ENCODE measurements at places on chromosomes 3 and 15.

- no peak for DNase-seq
These were observed 1.2 kb downstream of the PARL start for GRCh38 chr3:183883291-183884096.

DNA sequence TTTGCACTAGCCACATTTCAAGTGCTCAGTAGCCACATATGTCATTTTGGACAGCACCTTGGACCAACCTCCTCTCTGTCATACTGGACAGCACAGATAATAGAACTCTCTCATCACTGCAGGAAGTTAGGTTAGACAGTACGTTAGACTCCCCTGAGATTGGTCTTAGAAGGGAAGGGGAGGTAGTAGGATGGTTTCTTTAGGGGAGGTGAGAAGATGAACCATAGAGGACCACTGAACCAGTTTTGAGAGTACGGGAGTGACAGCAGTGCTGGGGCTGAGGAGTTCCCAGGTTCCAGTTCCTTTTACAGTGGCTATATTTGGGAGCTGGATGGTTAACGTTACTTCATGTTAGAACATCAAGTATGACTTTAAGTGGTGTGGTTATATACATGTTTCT, 7.8 kb downstream of the LRCH3 start:
- DNase-seq: no peak

DNA sequence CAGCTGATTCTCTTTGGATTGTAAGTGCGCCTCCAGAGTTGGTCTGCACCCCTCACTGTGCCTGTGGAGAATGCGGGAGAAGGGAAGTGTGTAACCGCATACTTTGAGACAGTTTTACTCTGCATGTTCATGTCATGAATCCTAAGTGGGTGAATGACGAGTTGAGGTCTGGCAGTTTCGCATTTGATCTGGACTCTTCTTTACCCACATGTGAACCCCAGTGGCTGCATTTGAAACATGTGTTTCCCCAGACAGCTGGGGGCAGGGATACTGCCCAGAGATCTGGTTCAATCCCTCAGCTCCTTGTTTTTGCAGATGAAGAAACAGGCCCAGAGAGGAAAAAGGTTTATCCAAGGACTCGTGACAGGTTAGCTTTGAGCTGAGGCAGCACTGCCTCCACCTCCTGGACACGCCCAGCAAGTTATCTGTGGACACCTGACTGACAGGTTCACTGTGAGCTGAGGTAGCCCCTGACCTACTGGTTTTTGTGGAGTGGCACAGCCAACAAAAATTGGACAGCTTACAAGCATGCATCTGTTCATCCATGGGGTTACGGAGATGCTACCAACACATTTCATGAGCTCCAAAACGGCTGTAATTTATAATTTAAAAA, 207.3 kb downstream of the XXYLT1 start:
- DNase-seq: no peak

DNA sequence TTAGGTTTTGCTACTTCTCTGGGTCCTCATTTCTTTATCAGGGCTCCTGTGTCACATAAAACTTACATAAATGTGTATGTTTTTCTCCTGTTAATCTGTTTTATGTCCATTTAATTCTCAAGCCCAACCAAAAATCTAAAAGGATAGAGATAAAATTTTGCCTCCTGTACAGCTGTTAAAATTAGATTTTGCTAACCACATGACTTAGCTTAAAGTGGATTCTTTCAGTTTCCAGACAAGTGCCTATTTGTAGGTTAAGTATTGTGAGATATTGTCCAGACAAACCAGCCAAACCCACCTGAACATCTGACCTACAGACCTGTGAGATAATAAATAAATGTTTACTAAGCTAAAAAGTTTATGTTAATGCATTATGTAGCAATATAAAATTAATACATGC, 465.5 kb downstream of the SI start:
- no peak for DNase-seq

- no peak for DNase-seq
These were observed 19.6 kb upstream of the MITF start for GRCh38 chr3:69719587-69720122.

GRCh38 chr3:37505415-37505814, 331.0 kb upstream of the LRRFIP2 start:
- no peak for DNase-seq

GRCh38 chr3:105277656-105278055, 89.1 kb upstream of the ALCAM start:
- DNase-seq: no peak

DNA sequence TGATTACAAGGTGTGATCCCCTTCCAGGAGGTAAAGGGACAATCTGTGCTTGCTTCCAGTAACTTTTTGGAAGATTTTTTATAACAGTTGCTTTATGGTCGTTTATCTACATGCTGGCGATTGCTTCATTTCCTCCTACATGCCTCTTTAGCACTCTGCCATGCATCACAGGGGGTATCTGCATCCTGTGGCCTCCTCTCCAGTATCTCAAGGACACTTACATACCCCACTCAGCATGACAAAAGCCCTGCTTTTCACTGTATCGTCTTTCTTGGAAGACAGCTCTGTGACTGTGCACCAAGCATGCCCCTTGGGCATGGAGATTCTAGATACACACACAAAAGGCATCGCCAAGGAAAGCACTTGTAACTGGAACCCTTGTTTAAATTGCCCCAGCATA, 25.3 kb downstream of the CAPN3 start:
- DNase-seq: no peak

DNA sequence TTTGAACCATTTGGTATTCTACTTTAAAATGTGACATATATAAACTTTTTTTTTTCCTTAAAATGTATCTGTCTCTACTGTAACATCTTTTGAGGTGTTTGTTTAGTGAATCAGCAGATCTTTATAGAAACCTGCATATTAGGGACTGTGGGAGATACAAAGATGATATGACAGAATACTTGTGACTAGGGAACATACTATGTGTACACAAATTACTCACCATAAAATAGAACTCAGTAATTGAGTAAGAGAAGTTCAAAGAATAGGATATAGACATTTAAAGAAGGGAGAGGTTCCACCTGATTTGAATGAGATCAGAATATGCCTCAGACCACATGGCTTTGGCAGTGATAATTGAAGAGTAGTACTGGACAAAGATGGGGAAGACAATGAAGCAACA, 47.9 kb downstream of the ATP2C1 start:
- no peak for DNase-seq

GRCh38 chr3:101779822-101780381, 891 bp downstream of the NXPE3 start:
- DNase-seq: no peak

DNA sequence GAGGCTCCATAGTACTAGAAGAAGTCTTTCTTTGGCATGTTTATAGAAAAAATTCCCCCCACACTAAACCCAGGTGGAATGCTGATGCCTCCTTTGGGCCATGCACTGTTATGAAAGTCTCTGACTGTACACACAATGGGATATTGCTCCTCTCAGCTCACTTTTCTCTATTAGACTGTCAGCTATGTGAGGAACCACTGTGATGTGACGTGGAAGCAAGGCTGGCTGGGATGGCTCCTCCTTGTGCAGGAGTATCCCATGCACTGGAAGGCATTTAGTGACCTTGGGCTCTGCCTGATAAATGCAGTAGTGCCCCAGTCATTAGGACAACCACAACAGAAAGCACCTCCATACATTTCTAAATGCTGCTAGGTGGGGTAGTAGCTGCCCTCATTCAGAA, 5.7 kb upstream of the FRMD4B start:
- no peak for DNase-seq

DNA sequence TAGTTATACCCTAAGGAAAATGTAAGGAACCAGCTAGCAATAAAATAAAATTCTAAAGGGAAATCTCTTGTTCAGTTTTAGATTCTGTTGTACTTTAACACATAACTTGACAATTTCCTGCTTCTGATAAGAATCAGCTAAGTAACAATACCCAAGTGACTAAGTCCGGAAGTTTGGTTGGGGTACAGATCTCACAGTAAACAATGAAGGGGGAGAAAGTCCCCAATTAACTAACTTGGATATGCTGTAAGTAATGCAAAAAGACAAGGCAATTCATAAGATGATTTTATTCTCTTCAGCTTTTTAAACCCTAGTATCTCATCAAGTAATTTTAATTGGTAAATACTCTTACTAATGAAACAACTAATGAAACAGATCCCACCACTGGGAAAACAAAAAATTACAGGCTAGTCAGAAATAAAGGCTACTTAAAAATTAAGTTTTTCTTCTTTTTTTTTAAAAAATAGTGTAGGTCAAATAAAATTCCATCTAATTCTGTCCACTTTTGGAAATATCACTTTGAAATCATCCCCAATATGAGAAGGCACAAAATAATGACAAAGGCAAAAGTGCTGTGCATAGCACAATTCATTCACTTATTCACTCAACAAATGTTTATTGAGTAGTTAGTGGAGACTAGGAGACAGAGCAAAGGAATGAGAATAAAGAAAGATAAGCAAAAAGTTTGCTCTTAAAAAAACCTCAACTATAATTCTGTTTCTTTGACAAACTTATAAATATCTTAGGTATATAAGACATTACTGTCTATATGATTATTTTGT, 37.8 kb upstream of the IL20RB start:
- DNase-seq: no peak

DNA sequence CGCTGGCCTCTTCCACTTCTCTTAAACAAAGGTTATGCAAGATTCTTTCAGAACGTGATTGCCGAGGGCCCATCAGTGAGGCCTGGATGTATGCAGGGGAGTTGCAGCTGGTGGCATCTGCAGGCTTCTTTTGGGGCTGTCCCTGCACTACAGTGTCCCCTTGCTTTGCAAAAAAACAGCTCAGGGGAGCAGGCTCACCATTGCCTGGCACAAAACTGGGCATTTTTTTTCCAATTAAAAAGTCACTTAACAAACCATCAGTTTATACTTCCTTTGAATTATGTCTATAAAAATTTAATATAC, 148.6 kb downstream of the ATP10A start:
- no peak for DNase-seq

DNA sequence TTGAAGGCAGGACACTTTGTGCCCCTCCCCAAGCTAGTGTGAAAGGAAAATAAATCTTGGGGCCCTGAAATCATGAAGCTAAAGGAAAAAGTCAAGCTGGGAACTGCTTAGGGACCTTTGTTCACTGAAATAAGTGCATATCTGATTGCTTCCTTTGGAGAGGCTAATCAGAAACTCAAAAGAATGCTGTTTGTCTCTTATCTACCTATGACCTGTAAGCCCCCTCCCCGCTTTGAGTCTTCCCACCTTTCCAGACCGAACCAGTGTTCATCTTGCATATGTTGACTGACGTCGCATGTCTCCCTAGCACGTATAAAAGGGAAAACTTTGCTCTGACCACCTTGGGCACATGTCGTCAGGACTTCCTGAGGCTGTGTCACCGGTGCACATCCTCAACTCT, 53.1 kb downstream of the SLC30A4 start:
- no peak for DNase-seq

GRCh38 chr15:78991476-78991875, 46.6 kb upstream of the CTSH start:
- no peak for DNase-seq

DNA sequence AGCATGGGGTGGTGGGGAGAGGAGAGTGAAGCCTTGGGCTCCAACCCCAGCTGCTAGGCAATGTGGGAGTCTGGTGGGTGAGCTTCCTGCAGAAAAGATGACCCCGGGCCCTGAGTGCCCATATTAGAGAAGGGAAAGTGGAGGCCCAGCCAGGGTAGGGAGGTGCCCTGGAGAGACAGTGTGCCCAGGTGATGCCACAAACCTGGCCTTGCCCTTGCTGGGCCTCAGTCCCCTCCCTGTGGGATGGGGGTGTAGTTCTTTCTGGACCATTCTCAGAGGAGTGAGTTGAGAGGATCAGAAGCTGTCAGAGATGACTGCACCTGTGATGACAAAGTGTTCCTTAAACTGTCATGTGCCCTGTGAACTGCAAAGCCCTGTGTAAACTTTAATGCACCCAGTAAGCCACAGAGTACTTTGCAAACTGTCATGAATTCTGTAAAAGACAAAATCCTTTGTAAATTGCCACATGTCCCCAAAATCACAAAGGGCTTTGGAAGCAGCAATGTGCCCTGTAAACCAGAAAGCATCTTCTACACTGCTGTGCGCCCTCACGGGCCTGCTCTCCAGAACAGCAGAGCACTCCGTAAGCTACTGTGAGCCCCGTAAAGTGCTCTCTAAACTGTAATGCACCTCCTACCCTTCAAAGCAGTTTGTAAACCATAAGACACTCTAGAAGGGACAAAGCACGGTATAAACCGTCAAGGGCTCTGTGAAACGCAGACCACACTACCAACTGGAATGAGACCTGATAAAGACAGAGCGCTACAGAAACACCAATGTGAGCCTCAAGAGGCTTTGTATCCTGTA, 51.3 kb upstream of the FGD5 start:
- DNase-seq: no peak

DNA sequence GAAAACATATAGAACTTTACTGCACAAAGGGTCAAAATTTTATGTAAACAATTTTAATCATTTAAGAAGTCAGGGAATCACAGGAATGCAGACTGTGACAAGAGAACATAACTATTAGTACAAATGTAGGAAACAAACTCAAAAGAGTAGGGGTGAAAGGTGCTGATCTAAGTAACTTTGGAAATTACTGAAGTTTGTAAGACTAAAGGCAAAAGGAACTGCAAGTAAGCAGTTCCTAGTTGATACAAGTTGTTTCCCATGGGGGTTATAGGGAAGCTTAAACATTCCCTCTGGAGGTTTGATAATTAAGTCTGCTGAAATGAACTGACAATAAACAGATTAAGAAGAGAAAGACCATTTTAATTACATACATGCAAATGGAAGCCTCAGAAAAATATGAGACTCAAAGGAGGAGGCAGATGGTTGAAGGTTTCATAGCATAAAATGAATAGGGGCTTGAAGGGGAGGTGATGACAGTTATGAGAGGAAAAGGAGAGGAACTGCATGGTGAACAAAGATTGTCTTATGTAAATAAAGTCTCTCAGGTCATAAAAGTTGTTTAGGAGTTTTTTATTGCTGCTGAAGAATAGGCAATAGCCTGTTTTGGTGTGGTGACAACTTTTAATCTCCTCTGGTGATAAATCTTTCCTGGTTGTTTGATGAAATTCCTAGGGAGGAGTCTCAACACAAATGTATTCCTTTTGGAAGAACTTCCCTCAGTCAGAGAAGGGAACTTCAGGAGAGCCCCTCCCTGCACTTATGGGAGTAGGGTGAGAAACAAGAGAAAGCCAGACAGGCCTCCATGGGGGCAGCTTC, 17.1 kb downstream of the SETMAR start:
- no peak for DNase-seq

- no peak for DNase-seq
These were observed 9.2 kb upstream of the VIPR1 start for GRCh38 chr3:42493126-42493797.

GRCh38 chr3:3705090-3705775, 94.0 kb upstream of the LRRN1 start:
- no peak for DNase-seq

DNA sequence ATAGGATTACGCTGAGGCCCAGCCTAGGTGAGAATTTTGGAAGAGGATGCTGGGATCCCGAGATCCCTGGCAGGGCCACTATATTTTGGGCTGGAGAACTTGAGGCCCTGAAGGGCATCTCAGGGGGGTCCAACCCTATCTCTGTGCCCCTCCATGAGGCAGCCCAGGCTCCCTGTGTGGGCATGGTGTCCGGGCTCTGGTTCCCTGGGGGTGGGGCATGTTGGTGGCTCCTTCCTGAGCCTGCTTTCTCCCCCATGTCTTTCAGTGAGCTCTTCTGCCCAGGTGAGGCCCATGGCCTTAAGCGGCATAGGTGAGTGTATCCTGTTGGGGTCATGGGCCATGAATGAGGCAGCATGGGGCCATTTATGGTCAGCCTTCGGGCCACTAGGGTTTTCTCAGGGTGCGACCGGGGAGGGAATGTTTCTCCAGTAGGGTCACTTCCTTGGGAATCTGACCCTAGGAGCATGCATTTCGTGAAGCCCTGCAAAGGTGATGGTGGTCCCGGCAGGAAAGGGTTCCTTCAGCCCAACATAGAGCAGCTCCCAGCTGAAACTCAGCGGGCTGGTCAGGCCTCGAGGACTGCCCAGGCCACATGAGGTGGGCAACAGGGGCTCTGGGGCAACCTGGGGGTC, 191.3 kb downstream of the UBE3A start:
- no peak for DNase-seq
